NCI-H1092 treated with DMSO at 0.1 percent for 48 hours (cell line): ENCODE measurements at places on chromosomes 6 and 20.

DNA sequence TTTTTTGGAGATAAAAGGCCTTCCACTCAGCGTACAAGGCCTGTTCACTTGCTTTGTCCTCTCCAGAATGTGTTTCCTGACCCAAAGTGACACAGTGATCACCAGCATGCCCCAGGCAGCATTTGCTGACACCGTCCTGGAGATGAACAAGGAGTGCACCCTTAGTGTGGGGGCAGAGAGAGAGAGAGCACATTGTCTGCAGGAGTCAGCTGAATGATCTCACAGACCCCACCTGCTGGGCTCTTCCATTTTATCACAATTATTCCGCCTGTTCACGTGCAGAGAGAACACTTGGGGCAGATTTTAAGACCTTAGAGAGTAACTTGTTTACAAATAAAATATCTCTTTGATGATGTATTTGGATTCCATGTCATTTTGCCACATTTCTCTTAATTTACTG, 22.4 kb upstream of the MAS1L start:
- DNase-seq, result no peak

GRCh38 chr6:82331031-82331773, 32.4 kb upstream of the TPBG start:
- no peak for DNase-seq

DNA sequence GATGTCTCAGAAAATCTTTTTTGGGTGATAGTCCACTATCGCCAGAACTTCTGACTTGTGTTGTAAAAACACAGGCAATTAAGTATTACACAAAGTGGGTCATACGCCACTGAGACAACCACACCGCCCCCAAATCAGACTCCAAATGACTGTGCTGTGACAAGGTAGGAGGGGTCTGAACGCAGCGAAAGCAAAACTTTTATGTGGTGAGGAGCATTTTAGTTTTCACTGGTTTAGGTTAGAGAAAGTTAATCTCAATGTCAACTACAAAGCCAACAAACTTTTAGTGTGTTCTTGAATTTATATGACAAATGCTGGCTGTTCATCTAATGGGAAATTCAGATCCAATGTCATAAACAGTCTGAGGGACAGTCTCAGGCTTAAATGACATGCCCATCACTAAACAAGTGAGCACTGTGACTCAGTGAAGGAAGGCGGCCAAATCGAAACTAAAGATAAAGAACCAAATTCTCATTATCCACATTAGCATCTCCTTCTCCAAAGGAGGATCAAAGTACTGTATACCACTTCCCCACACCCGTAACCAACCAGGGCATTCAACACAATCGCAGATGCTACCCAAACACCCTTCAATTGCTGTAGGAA, 186.7 kb downstream of the GJA10 start:
- no peak for DNase-seq

DNA sequence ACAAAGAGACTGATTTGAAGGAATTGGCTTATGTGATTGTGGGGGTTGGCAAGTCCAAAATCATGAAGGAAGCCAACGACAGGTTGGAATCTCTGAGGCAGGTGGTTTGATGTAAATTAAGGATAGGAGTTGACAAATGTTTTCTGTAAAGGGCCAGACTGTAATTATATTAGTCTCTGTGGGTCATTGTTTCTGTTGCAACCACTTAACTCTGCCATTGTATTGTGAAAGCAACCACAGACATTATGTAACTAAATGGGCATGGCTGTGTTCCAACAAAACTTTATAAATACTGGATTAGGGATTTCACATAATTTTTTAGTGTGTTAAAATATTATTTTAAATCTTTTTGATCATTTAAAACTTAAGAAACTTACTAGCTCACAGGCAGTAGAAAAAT, 199.2 kb upstream of the MYLIP start:
- no peak for DNase-seq

DNA sequence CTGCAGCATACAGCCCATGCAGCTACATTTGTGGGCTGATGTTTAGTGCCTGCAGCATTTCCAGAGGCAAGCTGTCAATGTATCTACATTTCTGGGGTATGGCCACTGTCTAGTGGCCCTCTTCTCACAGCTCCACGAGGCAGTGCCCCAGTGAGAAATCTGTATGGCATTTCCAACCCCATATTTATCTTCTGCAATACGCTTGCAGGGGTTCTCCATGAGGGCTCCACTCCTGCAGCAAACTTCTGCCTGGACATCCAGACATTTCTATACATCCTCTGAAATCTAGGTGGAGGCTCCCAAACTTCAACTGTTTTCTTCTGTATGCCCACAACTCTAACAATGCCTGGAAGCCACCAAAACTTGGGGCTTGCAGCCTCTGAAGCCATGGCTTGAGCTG, 502.3 kb downstream of the C6orf118 start:
- DNase-seq, result no peak
